Stimulated activated CD8-positive, alpha-beta memory T cell treated with anti-CD3 and anti-CD28 coated beads, Interleukin-7, amount 100 ng/mL, for 1 hour (primary cell): ENCODE measurements at places on chromosomes 4 and X.

DNA sequence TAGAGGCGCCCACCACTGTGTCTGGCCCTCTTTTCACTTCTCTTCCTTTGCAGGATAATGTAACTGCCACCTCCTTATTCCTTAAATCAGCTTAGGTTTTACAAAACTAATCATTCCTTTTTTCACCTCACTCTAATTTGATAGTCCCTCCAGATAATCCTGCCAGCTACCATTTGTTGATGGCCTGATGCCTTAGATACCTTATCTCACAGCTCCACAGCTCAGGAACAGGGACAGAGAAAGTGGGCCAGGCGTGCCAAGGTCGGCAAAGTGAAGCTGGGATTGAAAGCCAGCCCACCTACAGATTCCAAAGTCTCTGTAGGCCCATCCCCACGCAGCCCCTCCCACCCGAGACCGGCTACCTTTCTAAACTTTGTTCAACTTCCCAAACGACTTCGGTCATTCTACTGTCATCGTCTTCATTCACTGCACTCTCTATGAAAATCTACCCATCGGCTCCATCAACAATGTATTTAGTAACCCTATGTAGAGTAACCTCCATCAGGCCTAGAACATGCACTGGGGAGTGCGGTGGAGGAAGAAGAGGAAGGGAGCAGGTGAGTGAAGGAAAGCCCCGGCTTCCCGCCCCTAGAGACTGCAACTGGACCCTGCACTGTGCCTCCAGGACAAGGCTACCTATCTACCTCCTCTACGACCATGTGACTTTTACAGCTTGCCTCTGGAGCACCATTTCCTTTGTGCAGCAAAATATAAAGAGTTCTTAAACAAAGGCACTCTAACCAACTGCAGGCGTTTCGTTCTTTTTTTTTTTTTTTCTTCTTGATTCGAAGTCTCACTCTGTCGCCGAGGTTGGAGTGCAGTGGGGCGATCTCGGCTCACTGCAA, 1.5 kb downstream of the CASP6 start:
- no peak for DNase-seq

- no peak for DNase-seq
These were observed 30.7 kb upstream of the SPON2 start for GRCh38 chr4:1203026-1203616.

DNA sequence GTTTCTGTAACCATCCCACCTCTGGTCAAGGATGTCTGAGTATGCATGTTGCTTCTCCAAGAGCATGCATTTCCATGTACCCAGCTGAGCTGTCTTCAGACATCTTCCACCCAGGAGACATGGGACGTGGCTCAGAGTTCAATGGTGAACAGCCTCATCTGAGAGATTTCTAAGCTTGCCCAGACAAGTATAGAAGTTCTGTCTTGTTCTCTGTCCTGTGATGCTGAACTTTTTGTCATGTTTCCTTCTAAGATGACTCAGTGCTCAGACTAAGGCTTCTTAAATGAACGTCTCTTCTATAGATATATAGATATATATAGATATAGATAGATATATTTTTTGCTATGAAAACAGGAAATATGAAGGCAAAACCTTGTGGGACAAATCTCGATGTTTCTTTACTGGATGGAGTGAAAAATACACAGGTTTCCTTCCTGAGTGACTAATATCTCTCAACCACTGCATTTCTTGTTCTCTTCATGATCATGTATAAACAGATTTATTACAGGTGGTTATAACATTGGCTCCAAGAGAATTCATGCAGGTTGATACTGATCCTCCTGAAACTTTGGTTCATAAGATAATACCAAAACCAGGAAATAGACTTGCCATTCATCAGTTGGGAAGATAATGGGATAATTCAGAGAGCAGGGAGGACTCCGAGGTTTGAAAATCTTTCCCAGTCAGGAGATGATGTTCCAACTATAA, 168.2 kb downstream of the ZNF518B start:
- DNase-seq: no peak

GRCh38 chr4:87038837-87039615, 104.2 kb downstream of the AFF1 start:
- no peak for DNase-seq

- no peak for DNase-seq
These were observed 1512.5 kb downstream of the TECRL start for GRCh38 chr4:62896721-62897120.

GRCh38 chr4:144223661-144224060, 83.1 kb upstream of the GYPA start:
- DNase-seq: no peak

- no peak for DNase-seq
These were observed 7.5 kb upstream of the FAM184B start for GRCh38 chr4:17788956-17789355.

GRCh38 chr4:176584031-176584606, 208.6 kb downstream of the VEGFC start:
- DNase-seq: no peak

DNA sequence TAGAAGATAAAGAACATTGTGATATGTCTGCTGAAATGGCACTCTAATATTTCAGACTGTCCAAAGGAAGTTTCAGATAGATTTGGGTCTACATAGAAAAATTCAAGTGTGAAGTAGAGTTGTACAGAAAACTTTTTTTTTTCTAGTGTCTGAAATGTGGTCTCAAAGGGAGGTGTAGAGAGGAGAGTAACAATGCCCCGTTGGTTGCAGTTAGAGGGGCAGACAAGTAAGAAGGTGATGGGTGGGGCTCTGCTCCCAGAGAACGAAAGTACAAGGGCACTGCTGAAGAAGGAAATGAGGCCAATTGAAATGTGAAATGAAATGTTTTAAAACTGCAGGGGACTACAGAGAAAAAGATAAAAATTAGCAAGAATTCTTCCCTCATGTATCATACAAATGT, 177.8 kb downstream of the BANK1 start:
- DNase-seq: no peak

GRCh38 chr4:155614111-155614762, 52.4 kb upstream of the GUCY1A1 start:
- no peak for DNase-seq

DNA sequence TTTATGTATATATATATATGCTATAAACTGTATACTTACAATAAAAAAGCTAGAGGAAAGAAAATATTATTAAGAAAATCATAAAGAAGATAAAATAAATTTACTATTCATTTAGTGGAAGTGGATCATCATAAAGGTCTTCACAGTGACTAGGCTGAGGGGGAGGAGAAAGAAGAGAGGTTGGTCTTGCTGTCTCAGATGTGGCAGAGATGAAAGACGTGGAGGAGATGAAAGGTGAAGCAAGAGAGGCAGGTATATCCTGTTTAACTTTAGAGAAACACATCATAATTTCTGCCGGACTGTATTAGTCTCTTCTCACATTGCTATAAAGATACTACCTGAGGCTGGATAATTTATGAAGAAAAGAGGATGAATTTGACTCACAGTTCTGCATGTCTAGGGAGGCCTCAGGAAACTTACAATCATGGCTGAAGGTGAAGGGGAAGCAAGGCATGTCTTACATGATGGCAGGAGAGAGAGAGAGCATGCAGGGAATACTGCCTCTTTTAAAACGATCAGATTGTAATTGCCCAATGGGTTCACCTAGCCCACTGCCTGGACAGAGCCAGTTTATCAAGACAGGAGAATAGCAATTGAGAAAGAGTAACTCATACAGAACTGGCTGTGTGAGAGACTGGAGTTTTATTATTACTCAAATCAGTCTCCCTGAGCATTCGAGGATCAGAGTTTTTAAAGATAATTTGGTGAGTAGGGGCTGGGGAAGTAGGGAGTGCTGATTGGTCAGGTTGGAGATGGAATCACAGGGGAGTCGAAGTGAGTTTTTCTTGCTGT, 22.1 kb upstream of the RRAGB start:
- no peak for DNase-seq

DNA sequence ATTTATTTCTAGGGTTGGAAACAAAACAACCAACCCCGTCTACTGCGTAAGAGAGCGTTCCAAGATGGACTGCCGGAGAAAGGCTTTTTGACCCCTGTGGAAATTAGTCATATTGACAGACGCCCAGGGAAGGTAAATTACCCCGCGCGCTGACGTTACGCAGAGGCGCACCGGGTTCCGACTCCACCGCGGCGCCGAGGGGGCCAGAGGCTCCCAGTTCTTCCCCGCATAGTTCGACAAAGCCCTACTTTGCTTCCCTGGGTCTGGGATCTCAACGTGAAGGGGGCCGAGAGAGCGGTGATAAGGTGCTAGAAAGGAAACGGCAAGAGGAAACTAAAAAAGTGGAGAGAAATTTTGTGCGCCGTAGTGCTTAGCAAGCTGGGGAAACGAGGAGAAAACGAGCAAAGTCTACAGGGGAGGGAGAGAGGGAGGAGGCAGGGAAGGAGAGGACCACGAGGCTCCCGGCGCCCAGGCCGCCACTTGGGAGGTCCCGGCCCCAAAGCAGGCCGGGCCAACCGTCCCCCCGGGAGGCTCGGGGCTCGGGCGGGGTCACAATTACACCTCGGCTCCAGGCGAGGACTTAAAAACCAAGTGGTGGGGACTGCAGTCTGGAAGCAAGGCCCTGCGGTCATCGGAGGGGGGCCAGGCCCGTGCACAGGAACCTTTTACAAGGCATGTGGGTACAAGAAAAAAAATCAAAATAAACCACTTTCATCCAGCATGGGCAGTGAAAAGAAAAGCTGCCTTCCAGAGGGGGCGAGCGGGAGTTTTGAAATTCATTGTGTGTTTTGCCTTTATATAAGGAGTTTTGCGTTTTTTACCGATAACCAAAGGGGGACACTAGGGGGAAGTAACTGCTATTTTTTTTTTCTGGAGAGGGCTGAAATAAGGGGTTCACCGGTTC, 13.2 kb downstream of the HAND2 start:
- DNase-seq: no peak

DNA sequence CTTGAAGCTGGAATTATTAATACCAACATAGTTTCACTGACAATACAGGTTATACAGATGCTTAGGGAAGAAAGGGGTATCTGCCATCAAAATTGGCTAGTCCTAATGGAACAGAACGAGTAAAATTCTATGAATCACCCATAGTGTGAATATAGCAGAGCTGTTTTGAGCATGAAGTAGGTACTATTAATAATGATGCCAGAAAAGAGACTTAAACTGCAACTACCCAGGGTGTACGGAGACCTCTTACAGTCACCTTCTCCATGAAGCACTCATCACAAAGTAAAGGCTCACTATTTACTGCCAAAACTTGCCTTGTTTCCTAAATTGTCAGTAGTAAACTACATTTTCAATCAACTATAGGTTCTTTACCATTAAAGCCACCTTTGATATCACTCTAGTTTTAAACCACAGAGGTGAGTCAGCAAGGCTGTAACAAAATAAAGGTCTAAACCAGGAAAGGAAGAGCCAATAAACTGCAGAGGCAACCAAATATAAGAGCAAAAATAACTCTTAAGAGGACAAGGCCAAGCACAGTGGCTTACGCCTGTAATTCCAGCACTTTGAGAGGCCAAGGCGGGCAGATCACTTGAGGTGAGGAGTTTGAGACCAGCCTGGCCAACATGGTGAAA, 114.4 kb downstream of the FRYL start:
- no peak for DNase-seq

GRCh38 chrX:134624046-134624430, 34.2 kb downstream of the PLAC1 start:
- DNase-seq: no peak

DNA sequence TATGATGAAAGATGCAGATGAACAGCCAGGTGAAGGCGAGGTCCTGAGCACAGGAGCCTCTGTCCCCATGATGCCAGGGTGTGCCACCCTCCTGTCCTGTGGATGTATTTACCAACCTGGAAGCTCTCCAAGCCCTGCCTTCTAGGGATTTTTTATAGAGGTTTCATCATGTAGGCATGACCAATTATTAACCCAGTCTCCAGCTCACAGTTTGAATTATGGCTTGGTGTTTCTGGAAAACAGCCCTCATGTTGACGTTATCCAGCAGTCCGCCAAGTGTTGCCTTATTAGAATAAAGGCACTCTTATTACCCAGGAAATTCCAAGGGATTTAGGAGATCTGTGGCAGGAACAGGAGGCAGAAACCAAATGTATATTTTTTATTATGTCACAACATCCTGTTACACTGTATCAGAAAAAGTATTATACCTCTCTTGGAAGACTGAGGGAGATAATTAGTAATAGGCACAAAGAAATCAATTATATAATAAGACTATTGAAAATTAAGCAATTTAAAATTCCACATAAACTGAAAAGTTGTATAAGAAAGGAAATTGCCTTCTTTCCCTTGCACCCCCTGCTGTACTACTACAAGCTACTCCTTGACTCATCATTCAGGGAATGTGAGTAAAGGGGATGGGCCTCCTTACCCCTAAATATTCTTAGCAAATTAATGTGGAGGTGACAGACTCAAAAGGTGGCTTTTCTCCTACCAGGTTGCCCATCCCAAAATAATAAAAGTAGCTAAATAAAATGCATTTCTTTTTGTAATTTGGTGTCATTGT, 129.6 kb downstream of the ZNF330 start:
- DNase-seq: no peak

DNA sequence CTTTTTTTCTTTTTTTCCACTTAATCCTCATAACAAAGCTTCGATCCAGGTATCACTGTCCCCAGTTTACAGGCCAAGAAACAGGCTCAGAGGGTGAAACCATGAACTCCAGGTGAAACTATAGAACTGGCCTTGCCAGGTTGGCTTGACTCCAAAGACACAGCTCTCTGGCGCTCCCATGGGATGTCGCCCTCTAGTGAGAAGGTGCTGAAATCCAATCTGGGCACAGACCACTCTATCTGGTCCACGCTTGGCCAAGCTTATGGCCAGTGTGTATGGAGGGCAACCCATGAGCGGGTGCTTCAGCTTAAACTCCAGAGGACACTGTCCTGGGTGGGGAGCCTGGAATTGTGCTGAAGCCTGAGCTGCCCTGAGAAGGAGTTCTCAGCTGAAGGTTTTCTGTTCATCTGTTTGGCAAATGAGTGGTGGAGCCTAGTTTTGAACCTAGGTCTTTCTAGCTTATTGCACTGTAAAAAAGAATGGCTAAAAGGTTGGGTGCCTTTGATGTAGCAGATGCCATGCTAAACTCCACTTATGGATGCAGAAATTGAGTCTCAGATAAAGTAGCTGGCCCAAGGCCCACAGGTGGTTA, 70.5 kb downstream of the SEL1L3 start:
- no peak for DNase-seq

- no peak for DNase-seq
These were observed 279.7 kb upstream of the ARX start for GRCh38 chrX:25295466-25295865.

- no peak for DNase-seq
These were observed 242.7 kb upstream of the WDFY3 start for GRCh38 chr4:85209161-85209560.

DNA sequence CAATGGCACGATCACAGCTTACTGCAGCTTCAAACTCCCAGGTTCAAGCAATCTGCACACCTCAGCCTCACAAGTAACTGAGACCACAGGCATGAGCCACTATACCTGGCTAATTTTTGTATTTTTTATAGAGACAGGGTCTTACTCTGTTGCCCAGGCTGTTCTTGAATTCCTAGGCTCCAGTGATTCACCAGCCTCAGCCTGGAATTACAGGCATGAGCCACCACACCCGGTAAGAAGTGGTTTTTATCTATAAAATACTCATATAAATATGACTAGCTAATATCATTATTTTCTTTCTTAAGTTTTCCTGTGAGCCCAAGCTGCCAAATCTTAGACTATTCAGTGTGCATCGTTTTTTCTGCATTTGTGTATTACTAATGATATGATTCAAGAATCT, 4.4 kb downstream of the SCFD2 start:
- no peak for DNase-seq
